DMS79 (cell line): ENCODE measurements at places on chromosomes 2 and 18.

DNA sequence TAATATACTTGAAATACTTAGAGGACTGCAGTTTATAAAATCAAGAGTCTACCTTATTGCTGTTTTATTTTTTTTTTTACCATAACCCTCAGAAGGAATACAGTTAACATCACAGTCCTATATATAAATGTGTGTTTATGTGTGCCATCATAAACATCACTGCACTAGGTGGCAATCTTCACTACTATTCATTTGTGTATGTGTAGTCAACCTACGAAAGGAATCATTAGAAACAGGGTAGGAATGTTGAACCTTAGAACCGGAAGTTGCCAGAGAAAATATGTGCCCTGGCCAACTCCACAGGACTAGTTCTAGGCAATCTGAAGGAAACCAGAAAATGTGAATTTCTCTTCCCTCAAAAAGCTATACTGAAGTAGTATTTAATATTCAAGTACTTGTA is 3.4 kb downstream of the GEN1 start:
- no peak for DNase-seq

- no peak for DNase-seq
Measured at GRCh38 chr2:17442334-17442733, 75.9 kb downstream of the RAD51AP2 start.

- DNase-seq: no peak
Measured at GRCh38 chr2:133169274-133169912, 398.9 kb downstream of the NCKAP5 start.

GRCh38 chr2:134161170-134161547 is 92.7 kb upstream of the MGAT5 start:
- no peak for DNase-seq

DNA sequence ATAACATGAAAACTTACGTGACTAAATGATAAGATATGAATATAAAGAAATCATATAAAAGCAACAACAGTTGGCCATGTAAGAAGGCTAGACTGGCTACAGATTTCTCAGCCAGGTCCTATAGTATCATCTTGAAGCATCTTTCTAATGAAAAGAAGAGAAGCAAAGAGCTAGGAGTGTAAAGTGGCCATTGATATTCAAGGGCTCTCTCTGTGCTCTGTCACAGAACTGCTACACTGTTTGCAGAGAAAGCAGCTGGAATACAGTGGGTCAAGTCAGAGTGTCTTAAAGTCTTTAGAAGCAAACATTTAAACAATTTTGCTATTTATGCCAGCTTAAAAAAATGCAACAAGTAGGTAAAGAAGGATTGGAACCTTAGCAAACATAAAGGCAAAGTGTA is 118.8 kb downstream of the SCN9A start:
- DNase-seq: no peak
